ENCODE measurements at places on chromosomes 3 and 15.

- DNase-seq = no peak
Measured at GRCh38 chr3:160213191-160213590, 12.0 kb upstream of the C3orf80 start.

DNA sequence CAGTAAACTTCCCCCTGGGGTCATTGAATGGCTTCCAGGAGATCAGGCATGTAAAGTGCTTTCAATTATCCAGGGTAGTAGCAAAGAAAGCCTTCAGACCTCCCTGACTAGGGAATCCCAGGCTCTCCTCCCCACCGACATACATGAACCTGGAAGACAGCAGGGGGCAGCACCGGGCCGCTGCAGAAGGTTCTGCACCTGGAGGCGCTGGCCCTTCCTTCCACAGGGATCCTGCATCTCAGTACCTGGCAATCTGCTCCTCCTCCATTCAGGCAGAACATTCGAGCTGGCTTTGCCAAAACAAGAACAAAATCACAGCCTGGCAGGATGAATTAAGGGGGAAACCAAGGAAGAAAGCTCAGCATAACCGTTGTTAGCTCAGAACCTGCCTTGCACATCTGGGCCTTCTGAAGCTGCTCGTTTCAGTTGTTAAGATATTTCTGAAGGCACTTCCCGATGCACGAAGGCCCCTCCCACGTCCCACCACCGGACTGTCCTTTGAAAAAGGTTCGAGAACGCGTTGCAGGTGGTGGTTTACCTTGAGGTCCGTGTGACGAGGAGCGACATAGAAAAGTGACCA is 237.7 kb downstream of the SLCO3A1 start:
- peak; percentile 54 for DNase-seq

DNA sequence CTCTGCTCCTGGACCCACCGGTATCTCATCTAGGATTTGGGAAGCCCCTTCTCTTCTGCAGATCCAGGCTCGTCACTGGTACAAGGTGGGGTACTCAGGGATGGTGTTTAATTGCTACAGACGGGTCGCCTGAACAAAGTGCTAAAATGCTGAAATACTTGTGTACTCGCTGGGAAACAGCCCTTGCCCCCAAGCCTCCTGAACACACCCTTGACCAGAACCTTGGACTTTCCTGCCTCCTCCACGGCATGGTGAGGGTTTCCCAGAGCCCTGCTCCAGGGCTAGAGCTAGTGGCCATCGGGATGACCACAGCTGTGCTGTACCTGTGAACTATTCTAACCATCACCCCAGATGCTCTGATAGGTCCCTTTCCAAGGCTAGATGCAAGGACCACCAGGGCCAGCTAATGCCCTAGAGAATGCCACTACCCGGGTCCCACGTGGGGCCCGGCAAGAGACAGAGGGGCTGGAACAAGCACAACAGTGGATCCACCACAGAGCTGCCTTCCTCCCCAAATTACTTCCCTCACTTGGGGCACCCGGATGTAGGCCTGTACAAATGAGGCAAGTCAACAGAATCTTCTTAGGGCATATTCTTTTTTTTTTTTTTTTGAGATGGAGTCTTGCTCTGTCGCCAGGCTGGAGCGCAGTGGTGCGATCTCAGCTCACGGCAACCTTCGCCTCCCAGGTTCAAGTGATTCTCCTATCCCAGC is 267.3 kb downstream of the FOXP1 start:
- DNase-seq = no peak

DNA sequence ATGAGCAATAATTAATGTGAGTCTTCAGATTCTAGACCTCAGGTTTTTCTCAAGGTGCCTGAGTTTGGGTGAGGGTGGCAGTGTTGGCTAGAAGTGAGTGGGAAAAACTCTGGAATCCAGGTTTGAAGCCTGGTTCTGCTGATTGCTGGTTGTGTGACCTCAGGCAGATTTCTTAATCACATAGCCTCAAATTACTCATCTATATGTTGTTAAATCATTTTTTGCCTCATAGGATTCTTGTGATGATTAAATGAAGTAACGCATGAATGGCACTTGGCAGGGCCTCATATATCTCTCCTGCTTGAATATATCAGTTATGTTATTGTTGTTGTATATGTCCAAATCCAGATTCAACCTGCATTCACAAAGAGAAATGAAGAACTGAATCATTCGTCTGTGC is 60.5 kb downstream of the NR2F2 start:
- no peak for DNase-seq

GRCh38 chr15:67809866-67810265 is 15.4 kb upstream of the SKOR1 start:
- no peak for DNase-seq

- DNase-seq = no peak
Measured at GRCh38 chr15:66508293-66508883, 3.3 kb downstream of the ZWILCH start.

GRCh38 chr15:50909010-50909317 is 481 bp downstream of the AP4E1 start:
- no peak for DNase-seq

DNA sequence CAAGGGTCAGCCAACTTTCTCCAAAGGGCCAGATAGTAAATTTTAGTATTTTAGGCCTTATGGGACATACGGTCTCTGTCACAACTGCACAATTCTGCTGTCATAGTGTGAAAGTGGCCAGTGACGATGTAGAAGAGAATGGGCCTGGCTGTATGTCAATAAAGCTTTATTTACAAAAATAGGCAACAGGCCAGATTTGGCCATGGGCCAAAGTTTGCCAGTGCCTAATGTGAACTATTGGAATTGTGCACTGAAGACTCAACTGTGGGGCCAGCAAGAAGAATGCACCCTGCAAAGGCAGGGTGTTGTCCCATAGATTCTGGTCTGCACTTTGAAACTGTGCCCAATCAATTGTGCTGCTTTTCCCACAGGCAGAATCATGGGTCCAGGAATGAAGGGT is 69.4 kb upstream of the PRR23E start:
- DNase-seq = no peak

GRCh38 chr3:57959423-57960173 is 48.6 kb upstream of the FLNB start:
- DNase-seq = no peak

GRCh38 chr3:57173687-57174086 is 8.5 kb upstream of the IL17RD start:
- no peak for DNase-seq

DNA sequence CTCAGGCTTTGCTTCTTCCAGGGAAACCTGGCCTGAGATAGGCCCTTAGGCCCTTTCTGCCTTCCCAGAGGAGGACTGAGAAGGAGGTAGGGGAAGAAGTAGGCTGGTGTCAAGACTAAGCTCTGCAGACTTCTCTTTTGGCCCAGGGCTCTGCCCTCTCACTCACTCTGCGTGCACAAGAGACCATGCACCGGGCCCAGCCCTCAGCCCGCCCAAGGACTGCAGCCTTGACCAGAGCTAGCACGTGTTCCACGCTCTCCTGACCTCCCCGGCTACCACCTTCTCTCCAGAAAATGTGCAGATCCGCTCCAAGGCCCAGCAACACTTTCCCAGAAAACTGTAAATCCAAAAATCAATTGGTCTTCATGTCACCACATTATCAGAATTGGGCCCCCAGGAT is 59.8 kb downstream of the SEMA5B start:
- no peak for DNase-seq

DNA sequence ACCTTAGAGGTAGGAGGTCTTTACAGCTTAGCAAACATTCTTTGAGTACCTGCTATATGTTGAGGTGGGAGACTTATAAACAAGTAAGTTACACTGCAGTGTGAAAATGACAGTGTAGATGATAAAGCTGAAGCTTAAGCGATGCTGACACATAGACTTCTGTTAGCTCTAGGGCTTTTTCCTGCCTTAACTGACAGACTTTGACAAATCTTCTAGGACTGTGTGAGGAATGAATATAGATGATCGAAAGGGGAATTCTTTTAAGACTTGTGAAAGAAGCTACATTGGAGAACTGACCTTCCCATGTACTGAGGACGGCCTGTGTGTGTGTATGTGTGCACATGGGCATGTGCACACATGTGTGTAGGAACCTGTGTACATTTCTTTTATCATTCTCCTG is 22.7 kb downstream of the BOC start:
- no peak for DNase-seq

DNA sequence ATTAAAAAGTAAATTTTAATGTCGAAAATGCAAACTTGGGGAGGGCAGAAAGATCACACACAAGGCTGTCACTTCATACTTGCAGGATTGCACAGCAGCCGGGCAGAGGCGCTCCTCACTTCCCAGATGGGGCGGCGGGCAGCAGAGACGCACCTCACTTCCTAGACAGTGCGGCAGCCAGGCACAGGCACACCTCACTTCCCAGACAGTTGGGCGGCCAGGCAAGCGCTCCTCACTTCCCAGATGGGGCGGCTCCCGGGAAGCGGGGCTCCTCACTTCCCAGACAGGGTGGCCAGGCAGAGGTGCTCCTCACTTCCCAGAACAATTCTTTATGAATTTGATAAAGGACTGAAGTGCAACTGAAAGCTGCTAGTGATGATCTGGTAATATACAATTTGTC is 21.2 kb downstream of the RLBP1 start:
- no peak for DNase-seq

GRCh38 chr3:118262800-118263402 is 771.7 kb downstream of the IGSF11 start:
- no peak for DNase-seq

GRCh38 chr15:32729700-32730395 is 12.0 kb downstream of the GREM1 start:
- DNase-seq = no peak

DNA sequence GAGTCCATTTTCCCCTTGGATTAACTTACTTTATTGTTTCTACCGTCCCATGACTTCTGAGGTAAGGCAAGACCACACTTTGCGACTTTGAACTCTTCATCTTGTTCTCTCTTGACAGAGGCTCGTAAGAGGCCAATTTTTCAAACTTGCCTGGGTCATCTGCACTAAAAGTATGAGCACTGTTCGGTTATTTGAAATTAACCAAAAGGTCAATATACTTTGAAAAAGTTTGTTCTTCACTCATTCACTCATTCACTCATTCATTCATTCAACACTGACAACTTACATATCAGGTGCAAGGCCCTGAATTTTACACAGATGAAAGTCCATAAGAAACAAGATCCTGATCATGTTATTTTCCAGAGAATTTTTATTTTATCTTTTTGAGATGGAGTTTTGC is 57.9 kb downstream of the ATP1B3 start:
- DNase-seq = no peak

DNA sequence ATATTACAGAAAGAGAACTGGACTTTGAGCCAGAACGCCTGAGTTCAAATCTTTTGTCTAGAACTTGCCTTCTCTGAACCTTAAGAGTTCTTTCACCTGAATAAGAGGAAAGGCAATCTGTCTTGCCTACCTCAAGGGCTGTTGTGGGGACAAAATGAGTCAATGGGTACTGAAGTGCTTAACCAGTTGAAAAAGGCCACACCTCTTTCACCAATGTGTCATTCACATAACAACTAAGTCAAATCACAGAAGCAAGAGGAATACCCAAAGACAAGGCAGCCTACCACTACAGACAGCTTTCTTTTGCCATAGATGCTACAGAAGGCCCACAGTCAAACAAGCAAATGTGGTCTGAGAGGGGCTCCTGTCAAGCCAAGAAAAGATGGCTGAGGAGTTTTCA is 39.7 kb downstream of the NBEAL2 start:
- DNase-seq = no peak

- DNase-seq = no peak
Measured at GRCh38 chr3:69231929-69232440, 109.6 kb upstream of the LMOD3 start.

Measured in COR-L47 (cell line).